CD4-positive, CD25-positive, alpha-beta regulatory T cell (primary cell): ENCODE measurements at places on chromosomes 6 and 20. TPM values are rescaled to one million over a fixed set of nuclear protein-coding genes. Genes with fewer than 3 reads are reported as not detected.

The RNF39 gene
- total RNA-seq = not detected

The OPRL1 gene
- 1.3 TPM for total RNA-seq

The SLC32A1 gene
- total RNA-seq = not detected

The SLC17A9 gene
- total RNA-seq = 4.1 TPM

GRCh38 chr6:24930431-24930871 is 5.3 kb downstream of the RIPOR2 start:
- no peak for DNase-seq
- H3K36me3 ChIP-seq = peaks cover 42% of the 10 kb centered on the region
- peaks cover 69% of the 10 kb centered on the region for H3K4me1 ChIP-seq

DNA sequence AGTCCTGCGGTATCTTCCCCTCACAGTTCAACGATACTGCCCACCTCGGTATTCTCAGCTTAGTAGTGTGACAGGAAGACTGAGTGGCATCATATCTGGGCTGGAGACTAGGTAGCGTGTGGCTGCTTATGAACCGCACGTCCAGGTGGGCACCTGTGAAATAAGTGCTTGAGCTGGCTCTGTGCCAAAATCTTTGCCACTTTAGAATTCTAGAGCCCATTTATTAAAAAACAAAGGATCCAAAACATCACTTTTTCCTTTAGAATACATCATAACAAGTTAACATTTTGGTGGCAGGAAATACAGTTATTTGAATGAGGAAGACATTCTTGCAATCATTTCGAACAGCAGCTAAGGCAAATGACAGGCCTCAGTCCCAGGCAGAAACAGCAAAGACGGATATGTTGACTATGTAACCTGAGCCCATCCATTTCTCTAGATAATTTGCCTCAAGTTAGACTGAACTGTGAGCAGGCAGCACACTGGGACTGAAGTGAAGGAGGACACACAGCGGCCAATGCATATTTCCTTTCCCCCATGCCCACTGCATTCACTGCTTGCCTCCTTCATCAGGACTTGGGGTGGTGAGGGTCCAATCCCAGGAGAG is 136.6 kb downstream of the GMDS start:
- H3K27ac ChIP-seq = no peak overlapping the region
- no peak for DNase-seq
- H3K4me1 ChIP-seq = peaks cover 4% of the 10 kb centered on the region

GRCh38 chr6:17336425-17336824 is 55.3 kb downstream of the RBM24 start:
- H3K27me3 ChIP-seq = no peaks in the 10 kb centered on the region
- no peaks in the 10 kb centered on the region for H3K4me1 ChIP-seq
- no peak overlapping the region for H3K4me3 ChIP-seq
- no peak for DNase-seq
- no peak overlapping the region for H3K27ac ChIP-seq

- no peak for DNase-seq
- no peak overlapping the region for H3K27ac ChIP-seq
- no peaks in the 10 kb centered on the region for H3K36me3 ChIP-seq
- no peaks in the 10 kb centered on the region for H3K4me1 ChIP-seq
These were observed 26.6 kb upstream of the MYT1 start for GRCh38 chr20:64137598-64138031.

DNA sequence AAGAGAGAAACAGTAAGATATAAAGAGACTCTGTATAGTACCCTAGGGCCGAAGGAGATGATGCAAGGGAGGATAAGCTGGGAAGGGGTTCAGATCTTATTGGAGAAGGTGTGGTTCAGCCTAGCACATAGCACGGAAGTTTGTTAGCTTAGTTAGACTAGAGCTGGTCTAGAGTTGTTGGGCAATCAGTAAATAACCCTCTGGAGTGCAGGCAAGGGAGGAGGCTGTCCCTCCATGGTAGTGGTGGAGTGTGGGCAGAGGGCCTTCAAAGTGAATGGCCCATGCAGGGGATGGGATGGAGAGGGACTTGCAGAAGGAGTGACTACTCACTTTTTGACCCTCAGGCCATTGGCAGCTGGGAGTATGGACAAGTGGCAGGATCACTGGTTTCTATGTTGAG is 20.0 kb downstream of the TULP4 start:
- no peak for DNase-seq
- no peaks in the 10 kb centered on the region for H3K27me3 ChIP-seq
- peaks cover 4% of the 10 kb centered on the region for H3K4me1 ChIP-seq
- H3K4me3 ChIP-seq = no peak overlapping the region
- peaks cover 10% of the 10 kb centered on the region for H3K36me3 ChIP-seq

- H3K4me1 ChIP-seq = no peaks in the 10 kb centered on the region
- DNase-seq = no peak
- H3K27ac ChIP-seq = no peak overlapping the region
- no peaks in the 10 kb centered on the region for H3K27me3 ChIP-seq
These were observed 143.9 kb upstream of the INSM1 start for GRCh38 chr20:20223981-20224380.

- H3K4me1 ChIP-seq = no peaks in the 10 kb centered on the region
- H3K27me3 ChIP-seq = peaks cover 2% of the 10 kb centered on the region
- H3K4me3 ChIP-seq = no peak overlapping the region
- no peak overlapping the region for H3K27ac ChIP-seq
- H3K36me3 ChIP-seq = no peaks in the 10 kb centered on the region
- DNase-seq = no peak
These were observed 34.3 kb upstream of the MCUR1 start for GRCh38 chr6:13848522-13849150.

- no peak for DNase-seq
- H3K4me1 ChIP-seq = no peaks in the 10 kb centered on the region
- H3K27me3 ChIP-seq = no peaks in the 10 kb centered on the region
- H3K36me3 ChIP-seq = no peaks in the 10 kb centered on the region
These were observed 25.7 kb upstream of the DEFB125 start for GRCh38 chr20:61757-62156.

DNA sequence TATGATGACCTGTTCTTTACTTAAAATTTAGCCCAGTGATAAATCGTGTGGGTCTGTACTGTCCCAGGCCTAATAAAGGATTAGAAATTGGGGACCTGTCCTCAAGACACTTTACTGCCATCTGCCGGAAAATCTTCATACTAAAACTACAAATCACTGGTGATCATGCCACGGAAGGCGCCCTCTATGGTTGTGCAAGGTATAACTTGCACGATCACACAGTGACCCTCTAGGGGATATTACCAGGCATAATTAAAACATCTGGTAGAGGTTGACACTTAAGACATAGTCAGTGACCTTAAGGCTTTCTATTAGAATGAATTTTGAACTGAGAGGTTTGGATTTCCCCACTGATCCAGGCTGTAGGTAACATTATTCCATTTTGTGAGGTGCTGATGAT is 172.6 kb downstream of the BMP2 start:
- no peak overlapping the region for H3K27ac ChIP-seq
- H3K27me3 ChIP-seq = no peaks in the 10 kb centered on the region
- H3K36me3 ChIP-seq = no peaks in the 10 kb centered on the region
- H3K4me3 ChIP-seq = no peak overlapping the region
- H3K4me1 ChIP-seq = no peaks in the 10 kb centered on the region

DNA sequence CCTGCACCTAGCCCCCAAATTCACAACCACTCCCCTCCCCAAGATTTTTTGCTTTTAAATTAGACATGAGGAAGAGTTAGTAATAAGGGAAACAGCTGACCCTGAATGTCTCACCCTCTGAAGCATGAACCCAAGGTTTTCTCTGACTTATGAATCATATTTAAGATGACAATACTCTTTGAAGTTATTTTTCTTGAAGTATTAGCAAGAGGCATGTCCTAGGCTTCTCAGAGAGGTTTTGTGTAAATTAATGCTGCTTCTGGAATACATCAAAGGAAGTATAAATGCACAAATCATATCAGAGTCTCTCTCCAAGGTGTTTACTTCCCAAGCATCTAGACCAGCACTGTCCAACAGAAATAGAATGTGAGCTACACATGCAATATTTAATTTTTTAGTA is 408.1 kb upstream of the MARCKS start:
- H3K27me3 ChIP-seq = no peaks in the 10 kb centered on the region
- no peak overlapping the region for H3K4me3 ChIP-seq
- DNase-seq = no peak

DNA sequence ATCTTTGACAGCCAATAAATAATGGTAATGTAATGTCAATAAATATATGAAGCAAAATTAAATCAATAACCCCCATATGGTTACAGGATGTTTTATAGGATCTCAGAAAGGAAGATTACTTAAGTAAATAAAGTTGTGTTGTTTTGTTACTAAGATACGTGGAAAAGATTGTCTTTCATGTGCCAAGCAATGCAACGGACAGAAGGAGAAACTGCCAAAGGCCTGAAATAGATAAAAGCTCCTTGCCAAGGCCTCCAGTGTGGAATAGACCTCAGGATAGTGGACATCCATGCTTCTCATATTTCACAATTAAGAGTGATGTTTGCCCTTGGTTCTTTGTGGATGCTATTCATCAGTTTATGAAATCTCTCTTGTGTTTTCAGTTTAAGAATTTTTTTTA is 16.4 kb upstream of the FNDC1 start:
- no peak overlapping the region for H3K27ac ChIP-seq
- H3K36me3 ChIP-seq = no peaks in the 10 kb centered on the region

DNA sequence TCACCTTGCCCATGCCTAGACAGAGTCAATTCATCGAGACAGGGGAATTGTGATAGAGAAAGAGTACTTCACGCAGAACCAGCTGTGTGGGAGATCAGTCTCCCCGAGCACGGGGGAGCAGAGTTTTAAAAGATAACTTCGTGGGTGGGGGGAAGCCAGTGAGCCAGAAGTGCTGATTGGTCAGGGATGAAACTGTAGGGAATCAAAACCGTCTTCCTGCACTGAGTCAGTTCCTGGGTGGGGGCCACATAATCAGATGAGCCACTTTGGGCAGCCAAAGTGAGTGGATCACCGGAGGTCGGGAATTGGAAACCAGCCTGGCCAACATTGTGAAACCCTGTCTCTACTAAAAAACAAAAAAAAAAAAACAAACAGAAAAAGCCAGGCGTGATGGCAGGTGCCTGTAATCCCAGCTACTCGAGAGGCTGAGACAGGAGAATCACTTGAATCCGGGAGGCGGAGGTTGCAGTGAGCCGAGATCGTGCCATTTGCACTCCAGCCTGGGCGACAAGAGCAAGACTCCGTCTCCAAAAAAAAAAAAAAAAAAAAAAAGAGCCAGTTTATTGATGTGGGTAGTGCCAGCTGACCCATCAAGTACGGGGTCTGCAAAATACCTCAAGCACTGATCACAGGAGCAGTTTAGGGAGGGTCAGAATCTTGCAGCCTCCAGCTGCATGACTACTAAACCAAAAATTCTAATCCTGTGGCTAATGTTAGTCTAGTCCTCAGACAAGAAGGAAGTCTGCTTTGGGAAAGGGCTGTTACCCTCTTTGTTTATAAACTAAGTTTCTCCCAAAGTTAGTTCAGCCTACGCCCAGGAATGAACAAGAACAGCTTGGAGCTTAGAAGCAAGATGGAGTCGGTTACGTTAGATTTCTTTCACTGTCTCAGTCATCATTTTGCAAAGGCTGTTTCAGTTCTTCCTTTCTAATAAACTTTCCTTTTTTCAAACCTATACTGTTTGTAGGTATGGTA is 3.9 kb upstream of the TRIM39 start:
- no peaks in the 10 kb centered on the region for H3K27me3 ChIP-seq
- H3K27ac ChIP-seq = peak overlapping the region; percentile 31
- peaks cover 7% of the 10 kb centered on the region for H3K36me3 ChIP-seq
- no peak for DNase-seq
- peak overlapping the region; percentile 26 for H3K4me3 ChIP-seq
- peaks cover 57% of the 10 kb centered on the region for H3K4me1 ChIP-seq

GRCh38 chr6:146870760-146871159 is 272.0 kb downstream of the ADGB start:
- no peak overlapping the region for H3K27ac ChIP-seq
- no peaks in the 10 kb centered on the region for H3K27me3 ChIP-seq
- no peak overlapping the region for H3K4me3 ChIP-seq
- no peak for DNase-seq
- no peaks in the 10 kb centered on the region for H3K36me3 ChIP-seq
